ENCODE measurements at places on chromosomes 6 and 20.

DNA sequence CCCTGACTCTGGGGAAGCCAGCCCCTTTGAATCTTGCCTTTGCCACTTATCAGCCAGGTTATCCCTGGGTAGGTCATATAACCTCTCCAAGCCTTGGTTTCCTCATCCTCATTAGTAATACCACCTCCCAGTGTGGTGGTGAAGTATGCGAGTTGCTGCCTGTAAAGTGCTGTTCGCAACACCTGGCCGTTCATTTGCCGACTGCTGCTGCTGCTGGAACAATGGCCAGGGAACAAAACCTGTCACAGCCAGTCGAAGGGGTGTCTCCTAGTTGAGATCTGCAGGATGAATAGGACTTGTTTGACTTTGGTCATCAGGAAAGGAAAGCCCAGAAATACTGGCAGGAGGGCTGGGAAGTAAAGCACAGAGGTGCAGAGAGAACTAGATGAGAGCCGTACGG, 6.1 kb downstream of the MANBAL start:
- no peak for DNase-seq

DNA sequence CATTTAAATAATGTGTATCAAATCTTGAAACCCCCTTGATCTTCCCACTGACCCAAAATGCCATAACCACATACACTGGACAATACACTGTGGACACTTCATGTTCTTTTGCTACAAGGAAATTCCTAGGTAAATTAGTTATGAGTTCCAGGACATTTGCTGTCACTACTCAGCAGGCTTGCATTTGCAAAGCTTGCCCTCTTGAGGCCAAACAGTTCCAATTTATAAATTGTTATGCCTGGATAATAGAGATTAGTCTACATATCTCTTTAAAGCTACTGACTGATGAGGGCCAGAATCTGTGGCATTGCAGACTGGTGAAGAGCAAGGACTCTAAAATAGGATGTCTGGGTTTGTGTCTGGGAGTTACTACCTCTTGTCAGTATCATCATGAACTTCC, 17.4 kb upstream of the RAB32 start:
- no peak for DNase-seq

DNA sequence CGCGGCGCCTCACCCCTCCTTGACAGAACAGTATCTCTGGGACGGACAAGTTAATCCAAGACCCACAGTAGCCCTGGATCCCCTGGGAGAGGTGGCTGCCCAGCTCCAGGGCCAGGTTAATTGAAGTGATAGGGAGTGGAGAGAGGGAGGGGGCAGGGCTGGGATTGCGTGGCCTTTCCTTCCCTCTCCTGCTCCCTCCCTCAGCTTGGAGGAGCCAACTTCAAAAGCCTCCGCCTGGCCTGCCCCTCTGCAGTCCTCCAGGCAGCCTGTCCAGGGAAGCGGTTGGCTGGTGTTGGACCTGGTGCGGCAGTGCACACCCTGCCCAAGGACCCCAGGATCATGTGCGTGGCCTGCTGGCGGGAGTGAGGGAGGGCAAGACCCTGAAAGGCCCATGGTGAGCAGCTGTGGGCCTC, at the start of gene C20orf204:
Gene C20orf204, plus strand, starts transcription at position 250 of the 413 bp plus-strand sequence. Its CDS starts 142 bp downstream, at position 392.
- DNase-seq = no peak

DNA sequence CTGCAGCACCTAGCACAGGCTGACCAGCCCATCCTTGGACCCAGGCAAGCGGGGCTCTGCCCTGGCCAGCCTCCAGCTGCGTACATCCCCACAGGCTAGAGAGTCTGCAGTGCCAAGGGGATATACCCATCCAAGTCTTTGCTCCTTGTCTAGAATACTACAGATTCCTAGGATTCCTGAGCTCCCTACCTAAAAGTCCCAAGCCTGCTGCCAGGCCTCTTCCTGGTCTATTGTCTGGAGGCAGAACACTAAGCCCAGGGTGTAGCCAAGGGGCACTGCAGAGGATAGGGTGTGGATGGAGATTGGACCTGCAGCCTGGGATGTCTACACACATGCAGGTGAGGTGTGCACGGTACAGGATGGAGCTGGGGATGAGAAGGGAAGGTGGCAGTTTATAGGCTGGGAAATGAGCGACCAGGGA, 90.0 kb upstream of the SIRPA start:
- no peak for DNase-seq

GRCh38 chr20:36219671-36220220, 16.5 kb upstream of the AAR2 start:
- DNase-seq = no peak

- DNase-seq = no peak
Observed at GRCh38 chr6:105994118-105994590, 92.0 kb upstream of the PRDM1 start.

Data from effector CD8-positive, alpha-beta T cell (primary cell).